Astrocyte (in vitro differentiated cells and primary cell): ENCODE measurements at places on chromosomes 1 and 21.

- DNase-seq, result no peak
Measured at GRCh38 chr1:149937759-149938158, 1.1 kb upstream of the MTMR11 start.

- DNase-seq, result no peak
Measured at GRCh38 chr1:93420400-93420799, 27.5 kb upstream of the FNBP1L start.

DNA sequence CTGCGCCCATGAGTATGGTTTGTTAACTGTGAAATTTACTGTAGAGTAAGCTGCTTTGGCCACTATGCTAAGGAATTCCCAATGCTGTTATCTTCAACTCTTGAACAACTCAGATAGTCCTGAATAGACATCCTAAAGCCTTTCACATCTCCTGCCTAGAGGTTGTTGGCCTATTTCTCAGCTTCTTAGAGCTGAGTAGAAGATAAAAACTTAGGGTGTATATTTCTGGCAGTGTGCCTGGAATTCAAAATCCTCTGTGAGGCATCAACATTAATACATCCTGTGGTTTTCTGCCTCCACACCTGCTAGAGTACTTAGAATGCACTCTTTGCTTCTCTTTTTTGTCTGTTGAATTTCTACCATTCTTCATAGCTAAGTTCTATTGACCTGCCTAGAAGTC is 45.8 kb upstream of the RC3H1 start:
- DNase-seq, result peak; percentile 14

DNA sequence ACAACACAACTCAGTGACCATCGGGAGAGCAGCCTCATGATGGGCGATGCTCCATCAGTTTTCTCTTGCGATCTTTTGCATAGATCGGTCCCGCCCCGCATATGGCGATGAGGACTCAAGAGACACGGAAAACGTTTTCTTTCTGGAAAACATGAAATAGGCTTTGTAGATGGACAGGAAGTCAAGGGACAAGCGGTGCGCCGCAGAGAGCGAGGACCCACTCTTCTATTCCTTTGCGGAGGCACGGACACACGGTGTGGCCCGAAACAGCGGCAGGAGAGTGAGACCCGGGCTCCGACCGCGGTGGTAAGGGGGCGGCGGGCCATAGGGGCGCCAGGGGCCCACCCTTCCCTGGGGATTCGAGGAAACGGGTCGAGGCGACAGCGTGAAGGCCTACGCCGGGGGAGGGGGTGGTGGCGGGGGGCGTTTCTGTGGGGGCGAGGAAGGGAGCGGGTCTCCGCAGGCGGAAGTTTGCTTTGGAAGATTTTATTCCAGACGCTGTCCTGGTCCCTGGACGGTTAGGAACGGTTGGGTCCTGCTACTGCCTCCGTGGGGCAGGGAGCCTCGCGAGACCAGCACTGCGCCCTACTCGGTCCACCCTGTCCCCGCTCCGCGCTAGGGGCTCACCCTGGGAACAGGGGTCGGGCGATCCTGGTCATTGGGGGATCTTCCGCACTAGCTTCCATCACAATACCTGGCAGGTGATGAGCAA is 796 bp upstream of the TDRKH start:
- DNase-seq, result no peak

DNA sequence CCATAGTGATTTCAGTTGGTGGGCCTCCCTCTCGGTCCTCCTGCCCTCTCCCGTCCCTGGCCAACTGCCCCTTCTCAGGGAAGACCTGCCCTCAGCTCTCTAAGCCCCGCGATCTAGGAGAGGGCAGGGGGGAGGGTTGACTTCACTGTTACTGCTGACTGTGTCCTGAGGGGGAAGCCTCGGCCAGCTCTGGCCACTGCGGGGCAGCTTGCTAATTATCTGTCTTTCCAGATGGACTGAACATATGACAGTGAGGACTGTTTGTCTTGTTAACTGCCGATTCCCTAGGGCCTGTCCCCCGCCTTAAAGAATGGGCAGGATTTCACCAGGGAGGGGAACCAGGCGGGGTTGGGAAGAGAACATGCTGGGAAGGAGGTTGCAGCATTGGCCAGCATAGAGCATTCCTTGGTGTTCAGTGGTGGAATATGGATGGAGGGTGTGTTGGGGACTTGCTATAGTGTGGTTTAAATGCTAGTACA is 22.9 kb downstream of the NIPAL3 start:
- no peak for DNase-seq

DNA sequence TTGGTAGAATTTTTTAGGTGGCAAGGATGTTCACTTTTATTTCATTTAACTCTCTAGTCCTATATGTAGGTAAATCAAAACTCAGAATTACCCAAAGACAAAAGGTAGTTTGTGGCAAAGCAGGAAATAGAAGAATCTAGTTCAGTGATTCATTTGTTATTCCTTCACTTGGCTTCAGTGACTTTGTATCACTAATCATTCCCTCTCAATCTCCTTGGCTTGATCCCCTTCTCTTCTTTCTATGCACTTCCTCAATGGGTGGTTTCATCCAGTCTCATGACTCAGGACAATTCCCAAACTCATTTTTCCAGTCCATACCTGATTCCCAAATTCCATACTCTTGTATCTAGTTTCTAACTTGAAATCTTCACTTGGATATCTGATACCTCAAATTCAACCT is 64.9 kb downstream of the PRKACB start:
- DNase-seq, result peak; percentile 7

GRCh38 chr1:63935143-63935542 is 161.3 kb downstream of the ROR1 start:
- DNase-seq, result no peak
